GM13977 (cell line): ENCODE measurements at places on chromosomes 1 and 21.

DNA sequence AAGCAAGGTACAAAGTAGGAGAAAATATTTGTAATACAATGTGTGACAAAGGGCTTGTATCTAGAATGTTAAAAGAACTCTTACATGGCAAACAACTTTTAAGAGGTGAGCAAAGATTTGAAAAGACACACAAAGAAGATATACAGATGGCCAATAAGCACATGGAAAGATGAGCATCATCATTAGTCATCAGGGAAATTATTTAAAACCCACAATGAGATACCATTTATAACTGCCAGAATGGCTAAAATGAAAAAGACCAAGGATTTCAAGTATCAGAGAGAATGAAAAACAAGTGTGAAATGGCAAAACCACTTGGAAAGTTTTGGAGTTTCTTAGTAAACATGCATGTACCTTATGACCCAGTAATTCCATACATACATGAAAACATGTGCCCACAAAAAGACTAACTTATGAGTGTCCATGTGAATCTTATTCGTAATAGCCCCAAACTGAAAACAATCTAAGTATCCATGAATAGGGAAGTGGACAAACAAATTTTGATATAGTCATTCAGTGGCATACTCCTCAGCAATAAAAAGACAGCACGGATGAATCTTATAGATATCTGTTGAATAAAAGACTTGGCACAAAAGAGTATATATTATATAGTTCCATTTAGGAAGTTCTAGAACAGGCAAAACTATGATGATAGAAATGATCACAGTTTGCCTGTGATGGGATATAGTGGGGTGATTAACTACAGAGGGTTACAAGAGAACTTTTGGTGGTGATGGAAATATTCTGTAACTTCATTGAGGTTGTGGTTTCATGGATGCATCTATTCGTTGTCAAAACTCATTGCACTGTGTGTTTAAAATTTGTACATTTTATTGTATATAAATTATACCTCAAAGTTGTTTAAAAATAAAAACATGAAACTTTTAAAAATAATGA lies 82.0 kb downstream of the DISP1 start:
- no peak for DNase-seq

GRCh38 chr1:112058815-112059450 lies 69.5 kb upstream of the KCND3 start:
- DNase-seq = no peak

- no peak for DNase-seq
Measured at GRCh38 chr1:81585371-81585770, 215.4 kb upstream of the ADGRL2 start.

DNA sequence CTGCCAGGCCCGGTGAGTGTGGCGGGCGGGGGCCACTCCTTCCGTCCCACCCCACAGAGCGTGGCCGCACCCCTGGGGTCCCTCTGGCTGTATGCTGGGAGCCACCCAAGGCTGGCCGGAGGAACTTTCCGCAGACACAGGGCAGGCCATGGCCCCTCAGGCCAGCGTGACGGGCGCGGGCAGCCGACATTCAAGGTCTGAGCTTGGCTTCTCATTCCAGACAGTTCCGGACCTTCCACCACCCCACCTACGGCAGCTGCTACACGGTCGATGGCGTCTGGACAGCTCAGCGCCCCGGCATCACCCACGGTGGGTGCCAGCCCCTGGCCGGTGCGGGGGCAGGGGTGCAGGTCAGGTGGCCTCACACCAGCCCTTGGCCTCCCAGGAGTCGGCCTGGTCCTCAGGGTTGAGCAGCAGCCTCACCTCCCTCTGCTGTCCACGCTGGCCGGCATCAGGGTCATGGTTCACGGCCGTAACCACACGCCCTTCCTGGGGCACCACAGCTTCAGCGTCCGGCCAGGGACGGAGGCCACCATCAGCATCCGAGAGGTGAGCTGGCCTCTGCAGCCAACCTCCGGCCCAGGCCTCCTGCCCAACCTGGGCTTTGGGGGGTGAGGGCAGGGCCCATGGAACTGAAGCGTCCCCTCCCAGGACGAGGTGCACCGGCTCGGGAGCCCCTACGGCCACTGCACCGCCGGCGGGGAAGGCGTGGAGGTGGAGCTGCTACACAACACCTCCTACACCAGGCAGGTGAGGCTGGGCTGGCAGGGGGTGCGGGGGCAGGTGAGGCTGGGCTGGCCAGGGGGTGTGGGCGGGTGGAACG lies 7.3 kb downstream of the SCNN1D start:
- no peak for DNase-seq

GRCh38 chr1:231485029-231485784 lies 43.3 kb upstream of the TSNAX start:
- DNase-seq = no peak

GRCh38 chr21:41168391-41169257 lies 664 bp downstream of the BACE2 start:
- peak; percentile 38 for DNase-seq

- DNase-seq = no peak
Measured at GRCh38 chr1:151815716-151816327, 10.6 kb upstream of the LINGO4 start.

DNA sequence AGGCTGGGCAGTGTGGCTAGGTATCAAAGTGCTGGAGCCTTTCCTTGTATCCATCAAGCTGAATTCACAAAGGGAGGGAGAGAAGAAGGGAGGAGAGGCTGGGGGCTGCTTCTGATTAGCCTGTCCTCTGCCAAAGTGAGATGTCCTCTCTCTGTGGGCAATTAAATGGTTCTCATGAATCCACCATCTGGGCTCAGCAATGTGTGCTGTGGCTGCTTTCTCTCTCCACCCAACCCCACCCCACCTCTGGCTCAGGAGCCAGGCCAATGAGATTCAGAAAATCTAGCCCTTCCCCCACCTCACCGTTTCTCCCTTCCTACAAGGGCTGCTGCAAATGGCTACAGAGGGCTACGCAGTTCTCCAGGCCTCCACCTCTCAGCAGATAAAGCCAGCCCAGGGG lies 154.6 kb downstream of the TENT5C start:
- DNase-seq = no peak

- peak; percentile 29 for DNase-seq
Measured at GRCh38 chr1:220882061-220882891, 3.0 kb downstream of the HLX start.

DNA sequence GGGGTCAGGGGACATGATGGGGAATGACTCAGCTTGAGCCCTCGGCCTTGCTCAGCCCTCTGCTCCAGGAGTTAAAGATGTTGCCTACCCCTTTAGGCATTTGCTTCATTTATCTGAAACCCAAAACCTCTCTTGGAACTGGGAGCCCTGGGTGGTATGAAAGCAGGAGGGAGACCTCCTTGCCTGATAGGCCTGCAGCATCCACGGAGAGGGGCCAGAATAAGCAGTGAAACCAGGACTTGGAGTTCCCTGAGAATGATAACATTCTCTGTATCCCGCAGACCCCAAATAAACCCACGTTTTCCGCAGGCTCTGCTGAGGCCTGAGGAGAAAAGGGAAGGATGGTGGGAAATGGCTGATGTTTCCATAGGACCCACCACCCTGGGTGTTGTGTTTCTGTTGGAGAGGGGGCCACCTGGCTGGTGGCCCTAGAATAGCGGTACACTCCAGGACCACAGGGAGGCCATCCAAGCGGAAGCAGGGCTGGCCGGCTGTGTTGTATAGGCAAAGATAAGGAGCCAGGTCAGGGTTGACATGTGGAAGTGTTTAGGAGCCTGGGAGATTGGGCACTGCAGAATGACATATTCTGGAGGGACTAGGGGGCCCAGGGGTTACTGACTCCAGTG lies 77.4 kb downstream of the FOXD2 start:
- no peak for DNase-seq

- DNase-seq = no peak
Measured at GRCh38 chr21:33374080-33374449, 29.1 kb upstream of the IFNGR2 start.

- DNase-seq = no peak
Measured at GRCh38 chr1:163928651-163929050, 606.9 kb downstream of the NUF2 start.

DNA sequence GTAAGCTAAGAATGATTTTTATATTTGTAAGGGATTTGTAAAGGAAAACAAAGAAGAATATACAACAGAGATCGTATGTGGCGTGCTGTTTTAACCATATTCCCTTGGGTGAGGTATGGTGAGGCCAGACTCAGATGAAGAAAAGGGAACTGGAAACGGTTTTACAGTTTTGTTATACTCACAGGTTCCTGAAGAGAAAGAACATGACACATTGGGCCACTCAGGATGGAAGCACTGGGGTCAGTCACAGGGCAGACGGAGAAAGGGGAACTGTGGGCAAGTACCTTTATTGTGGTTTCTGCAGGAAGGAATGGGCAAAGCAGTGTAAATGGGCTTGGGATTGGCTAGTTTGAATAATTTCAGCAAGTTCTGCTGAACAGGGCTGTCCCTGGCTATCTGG lies 177.4 kb downstream of the LBR start:
- no peak for DNase-seq

DNA sequence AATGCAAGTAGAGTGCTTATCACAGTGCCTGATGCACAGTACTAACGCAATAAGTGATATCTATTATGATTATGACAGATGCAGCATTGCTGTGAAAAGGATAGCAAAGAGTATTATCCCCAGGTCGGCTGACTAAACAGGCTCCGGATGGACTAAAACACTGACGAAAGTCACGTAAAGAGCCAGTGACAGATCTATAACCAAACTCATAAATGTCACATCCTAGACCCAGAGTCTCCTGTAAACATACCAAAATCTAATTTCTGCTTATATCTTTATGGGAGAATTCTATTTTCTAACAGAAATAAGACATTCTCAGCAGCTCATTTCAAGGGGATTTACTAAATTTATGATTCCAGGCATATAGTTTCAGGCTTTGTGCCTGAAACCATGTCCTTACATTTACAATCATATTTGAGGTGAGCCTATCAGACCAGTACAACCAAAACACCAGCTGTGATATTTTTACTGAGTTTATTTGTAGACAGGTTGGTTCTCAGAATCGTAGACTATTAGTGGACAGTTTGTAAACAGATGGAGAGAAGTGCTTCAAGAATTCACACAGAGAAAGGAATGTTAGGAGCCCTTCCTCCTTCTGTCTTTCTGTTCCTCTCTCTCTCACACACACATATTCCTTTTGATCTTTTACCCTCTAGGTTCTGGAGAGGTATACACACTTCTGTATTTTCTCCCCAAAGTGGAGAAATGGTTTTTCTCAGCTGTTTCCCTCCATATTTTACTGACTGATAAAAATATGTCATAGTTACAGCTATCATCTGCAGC lies 52.4 kb upstream of the WDR26 start:
- DNase-seq = no peak

DNA sequence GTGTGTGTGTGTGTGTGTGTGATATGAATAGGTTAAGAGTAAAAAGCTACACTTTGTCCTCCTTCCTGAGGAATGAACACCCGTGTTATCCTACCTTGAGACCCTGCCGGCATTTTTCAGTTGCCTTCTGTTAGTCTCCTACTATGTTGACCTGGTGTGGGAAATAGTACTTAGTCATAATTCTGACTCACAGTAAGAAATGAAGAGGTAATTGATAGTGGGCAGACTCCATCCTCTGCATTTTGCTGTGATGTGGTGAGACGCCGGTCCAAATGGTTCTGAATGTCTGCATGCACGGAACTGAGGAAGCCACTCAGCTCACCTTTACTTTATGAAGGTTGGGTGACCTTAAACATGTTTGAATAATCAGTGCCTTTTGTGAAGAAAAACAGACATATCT lies 12.6 kb downstream of the CD101 start:
- no peak for DNase-seq

- no peak for DNase-seq
Measured at GRCh38 chr1:239819096-239819495, 272.6 kb upstream of the FMN2 start.

GRCh38 chr1:181562395-181562794 lies 79.1 kb downstream of the CACNA1E start:
- DNase-seq = no peak

DNA sequence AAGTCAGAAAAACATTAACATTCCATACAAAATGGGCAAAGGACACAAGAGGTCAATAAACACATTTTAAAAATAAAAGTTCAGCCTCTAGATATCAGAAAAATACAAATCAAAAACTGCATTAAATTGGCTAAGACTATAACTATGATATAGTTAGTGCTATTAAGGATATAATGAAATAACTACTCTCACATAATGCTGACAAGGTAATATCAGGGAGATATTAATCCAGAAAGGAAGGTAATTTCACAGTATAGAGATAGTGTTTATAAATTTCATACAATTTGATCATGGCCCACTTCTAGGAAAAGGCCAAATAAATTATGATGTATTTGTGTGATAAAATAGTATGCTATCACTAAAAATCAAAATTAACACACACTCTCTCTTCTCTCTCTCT lies 61.8 kb downstream of the LBR start:
- no peak for DNase-seq

- DNase-seq = no peak
Measured at GRCh38 chr1:39131940-39132339, 72.6 kb upstream of the MACF1 start.

DNA sequence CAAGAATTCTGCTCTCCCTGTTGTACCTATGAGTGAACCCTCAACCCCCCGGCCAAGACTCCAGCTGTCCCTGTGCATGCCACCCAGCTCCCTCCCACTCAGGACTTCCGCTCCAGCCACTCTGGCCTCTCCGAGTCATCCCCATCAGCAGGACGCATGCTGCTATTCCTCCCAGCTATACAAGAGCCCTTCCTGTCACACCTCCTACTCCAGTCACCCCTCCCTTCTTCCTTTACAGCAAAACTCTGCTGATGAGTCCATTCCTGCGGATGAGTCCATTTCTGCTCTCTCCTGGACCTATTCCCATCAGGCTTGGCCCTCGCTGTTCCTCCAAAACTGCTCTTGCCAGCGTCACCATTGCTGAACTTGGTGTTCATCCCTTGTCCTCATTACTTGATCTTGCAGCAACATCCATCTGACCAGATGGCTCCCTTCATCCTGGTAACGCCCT lies 42.2 kb downstream of the H3-3A start:
- DNase-seq = no peak

DNA sequence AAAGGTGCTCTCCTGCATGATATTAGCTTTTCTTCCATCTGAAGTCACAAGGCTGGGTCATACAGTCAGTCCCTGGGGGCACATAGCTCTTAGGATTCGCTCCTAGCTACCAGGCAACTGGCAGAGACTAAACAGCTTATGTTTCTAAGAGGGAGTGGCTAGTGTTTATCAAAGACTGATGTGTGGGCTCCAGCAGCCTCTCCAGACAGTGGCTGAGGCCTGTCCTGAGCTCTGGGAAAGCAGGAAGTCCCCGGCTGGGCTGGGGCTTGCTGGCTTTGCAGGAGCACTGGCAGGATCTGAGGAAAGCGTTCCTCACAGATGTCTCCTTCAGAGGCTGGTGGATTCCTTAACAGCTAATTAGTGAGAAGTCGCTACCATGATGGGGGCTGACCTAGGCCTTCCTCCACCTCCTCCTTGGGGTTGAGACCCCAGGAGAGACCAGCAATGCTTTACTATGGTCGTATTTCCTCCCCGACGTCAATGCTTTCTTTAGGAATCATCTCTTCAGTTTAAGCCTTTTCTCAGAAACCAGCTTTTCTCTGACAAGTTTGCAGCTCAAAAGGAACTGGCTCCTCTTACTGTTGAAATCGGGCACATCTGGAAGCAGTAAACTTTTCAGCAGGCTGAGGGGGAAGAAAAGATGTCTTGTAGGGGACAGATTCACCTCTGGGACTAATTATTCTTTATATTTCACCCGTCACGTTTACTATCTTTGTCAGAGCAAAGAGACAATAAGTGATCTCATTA lies 33.5 kb upstream of the HHAT start:
- DNase-seq = no peak

- DNase-seq = peak; percentile 35
Measured at GRCh38 chr1:6822530-6823359, 37.5 kb downstream of the CAMTA1 start.
